Activated CD4-positive, alpha-beta T cell treated with anti-CD3 and anti-CD28 coated beads, Interleukin-2, amount 50 U/mL, for 1 hour (primary cell): ENCODE measurements at places on chromosomes 3 and 15.
A peak's percentile ranks its signal among the peaks of the same experiment; 100 is the strongest.

- no peak for DNase-seq
Measured at GRCh38 chr15:88932271-88932874, 19.2 kb upstream of the MFGE8 start.

GRCh38 chr3:140942221-140943104 lies 827 bp downstream of the SLC25A36 start:
- peak; percentile 28 for DNase-seq

- no peak for DNase-seq
Measured at GRCh38 chr15:100254285-100254684, 87.5 kb downstream of the ADAMTS17 start.

DNA sequence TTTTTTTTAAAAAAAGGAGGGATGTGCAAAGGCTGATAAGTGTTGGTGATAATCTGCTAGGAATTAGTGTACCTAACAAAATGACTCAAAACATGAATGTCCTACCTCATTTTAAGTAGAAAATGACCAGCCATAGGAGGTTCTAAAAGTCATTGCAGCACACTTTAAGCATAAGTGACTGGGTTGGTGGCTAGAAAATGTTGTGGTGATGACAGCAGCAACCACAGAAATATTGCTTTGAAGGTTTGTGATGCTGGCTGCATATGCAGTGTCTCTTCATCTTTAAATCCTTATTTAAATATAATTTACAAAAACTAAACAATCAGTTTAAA lies 55.2 kb downstream of the CMSS1 start:
- no peak for DNase-seq

DNA sequence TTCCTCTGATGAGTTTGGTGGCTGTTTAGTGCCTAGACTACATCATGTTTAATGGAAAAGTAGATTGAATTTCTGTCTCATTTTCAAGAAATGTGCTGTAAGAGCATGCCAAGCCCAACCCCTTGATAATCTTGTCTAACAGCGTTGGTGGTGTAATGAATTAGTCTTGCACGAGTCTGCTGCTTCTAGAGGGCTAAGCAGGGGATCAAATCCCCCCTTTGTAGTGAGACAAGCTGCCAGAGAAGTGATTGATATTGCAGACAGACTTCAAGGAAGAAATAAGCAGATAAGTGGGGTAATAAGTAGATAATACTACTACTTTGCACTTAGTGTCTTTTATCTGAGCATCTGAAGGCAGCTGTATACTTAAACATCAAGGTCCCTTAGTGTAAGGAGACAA lies 141.4 kb downstream of the TP63 start:
- DNase-seq = no peak

- no peak for DNase-seq
Measured at GRCh38 chr15:68821190-68821840, 620 bp upstream of the ANP32A start.

DNA sequence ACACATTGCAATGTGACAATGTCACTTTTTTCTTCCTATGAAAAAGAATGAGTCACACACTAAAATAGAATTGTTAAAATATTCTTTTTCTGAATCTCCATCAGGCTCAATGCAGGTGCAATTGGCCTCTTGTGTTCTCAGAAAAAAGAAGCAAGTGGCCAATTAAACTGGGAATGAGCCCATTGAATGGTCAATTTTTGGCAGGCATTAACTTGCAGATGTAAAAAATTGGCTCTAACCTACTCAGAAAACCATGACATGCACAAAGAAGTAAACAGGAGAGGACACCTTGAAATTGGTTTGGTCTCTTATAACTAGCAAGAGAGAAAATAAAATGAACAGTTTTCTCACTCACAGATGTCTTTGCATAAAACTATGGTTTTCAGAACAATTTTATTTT lies 820.8 kb downstream of the TBL1XR1 start:
- no peak for DNase-seq

DNA sequence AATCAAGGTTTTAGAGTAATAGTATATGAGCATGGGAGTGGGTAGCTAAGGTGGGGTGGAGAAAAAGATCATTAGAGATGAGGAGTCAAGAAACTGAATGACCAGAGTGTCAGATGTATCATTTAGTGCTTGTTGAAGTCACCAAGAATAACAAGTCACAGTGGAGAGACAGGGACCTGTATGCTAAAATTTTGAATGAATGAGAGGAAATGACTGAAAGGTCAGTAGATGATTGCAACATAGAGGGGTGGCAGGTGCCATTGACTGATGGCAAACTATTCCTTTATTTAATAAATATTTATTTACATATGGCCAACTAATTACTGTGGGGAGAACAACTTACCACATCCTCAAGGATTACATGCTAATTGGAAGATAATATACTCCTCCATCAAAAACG lies 75.0 kb upstream of the ANKRD28 start:
- DNase-seq = no peak

GRCh38 chr3:53525765-53526703 lies 31.6 kb downstream of the CACNA1D start:
- no peak for DNase-seq

DNA sequence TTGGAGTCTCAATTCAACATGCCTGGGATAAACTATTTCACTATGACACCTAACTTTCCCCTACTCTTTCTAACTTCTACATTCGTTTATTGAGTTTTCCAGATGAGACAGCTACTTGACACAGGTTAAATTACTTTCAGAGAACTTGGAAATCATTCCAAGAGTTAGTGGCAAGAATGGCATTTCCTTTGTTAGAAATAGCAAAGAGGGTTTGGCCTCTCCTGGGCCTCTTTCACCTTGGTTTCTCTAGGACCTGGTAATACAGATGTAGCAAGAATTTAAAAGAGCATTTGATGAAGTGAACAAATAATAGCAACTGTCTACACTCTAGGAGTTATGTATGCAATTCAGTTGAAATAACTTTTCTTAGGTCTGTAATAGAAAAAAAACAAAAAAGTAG lies 748.9 kb downstream of the MECOM start:
- DNase-seq = no peak

- DNase-seq = no peak
Measured at GRCh38 chr3:47000198-47000815, 20.8 kb downstream of the NBEAL2 start.

GRCh38 chr3:87761341-87761740 lies 297.5 kb downstream of the CGGBP1 start:
- DNase-seq = no peak

DNA sequence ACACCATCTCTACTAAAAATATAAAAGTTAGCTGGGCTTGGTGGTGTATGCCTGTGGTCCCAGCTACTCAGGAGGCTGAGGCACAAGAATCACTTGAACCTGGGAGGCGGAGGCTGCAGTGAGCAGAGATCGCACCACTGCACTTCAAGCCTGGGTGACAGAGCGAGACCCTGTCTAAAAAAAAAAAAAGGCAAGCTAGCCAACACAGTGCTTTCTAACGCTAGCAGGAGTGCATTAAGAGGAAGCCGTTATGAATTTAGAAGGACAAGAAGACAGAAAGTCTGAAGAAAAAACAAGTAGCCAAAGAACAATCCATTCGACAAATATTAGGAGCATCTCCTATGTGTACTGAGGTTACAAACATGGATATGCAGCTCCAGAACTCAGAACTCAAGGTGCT lies 28.6 kb downstream of the BHLHE40 start:
- DNase-seq = no peak

GRCh38 chr3:136819731-136820679 lies 1.1 kb downstream of the SLC35G2 start:
- peak; percentile 8 for DNase-seq

DNA sequence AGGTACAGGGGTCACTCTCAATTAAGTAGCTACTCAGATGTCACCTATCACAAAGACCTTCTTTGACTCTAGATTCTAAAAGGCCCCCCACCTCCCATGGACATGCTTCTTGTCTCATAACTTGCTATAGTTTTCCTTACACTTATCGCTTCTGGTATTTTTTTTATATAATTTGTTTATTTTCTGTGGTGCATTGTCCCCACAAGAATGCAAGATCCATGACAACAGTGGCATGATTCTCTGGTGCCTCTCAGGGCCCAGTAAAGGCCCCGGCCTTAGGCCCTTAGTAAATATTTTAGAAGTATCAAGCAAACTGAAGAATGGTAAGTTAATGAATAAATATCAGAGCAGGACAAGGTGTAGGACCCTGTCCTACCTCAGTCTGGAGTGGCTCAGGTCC lies 248.6 kb downstream of the CBLB start:
- no peak for DNase-seq

GRCh38 chr3:44913868-44914468 lies 39.6 kb downstream of the TGM4 start:
- peak; percentile 65 for DNase-seq

DNA sequence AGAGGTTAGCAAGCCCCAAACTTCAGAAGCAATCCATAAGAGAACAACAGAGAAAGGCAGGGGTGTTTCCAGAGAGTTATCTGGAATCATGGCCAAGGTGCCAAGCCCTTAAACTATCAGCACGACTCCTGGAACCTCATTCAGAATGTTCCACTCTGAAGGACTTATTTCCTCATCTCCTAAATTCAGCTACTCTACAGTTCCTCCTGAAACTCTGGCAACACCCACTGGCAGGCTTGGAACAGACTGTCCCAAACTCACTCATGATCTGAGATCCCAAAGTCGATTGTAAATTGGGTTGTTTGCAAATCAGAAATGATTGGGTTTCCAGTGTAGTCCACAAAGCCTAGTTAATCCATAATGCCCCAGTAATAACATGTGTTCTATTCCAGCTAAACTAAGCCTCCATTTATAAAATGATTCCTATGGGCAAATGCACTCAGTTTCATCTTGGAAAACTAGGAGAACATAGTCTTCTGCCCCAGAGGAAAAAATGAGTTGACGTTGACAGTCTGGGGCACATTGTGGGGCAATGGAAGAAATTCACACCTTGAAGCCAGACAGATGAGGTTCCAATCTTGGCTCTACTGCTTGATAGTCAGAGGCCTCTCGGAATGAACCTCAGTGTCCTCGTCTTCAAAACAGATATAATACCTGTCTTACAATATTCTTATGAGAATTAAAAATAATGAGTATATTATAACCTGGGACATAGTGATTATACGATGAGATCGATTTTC lies 65.9 kb downstream of the SLCO2A1 start:
- DNase-seq = no peak

GRCh38 chr15:77107531-77108355 lies 36.8 kb upstream of the TSPAN3 start:
- DNase-seq = peak; percentile 16

DNA sequence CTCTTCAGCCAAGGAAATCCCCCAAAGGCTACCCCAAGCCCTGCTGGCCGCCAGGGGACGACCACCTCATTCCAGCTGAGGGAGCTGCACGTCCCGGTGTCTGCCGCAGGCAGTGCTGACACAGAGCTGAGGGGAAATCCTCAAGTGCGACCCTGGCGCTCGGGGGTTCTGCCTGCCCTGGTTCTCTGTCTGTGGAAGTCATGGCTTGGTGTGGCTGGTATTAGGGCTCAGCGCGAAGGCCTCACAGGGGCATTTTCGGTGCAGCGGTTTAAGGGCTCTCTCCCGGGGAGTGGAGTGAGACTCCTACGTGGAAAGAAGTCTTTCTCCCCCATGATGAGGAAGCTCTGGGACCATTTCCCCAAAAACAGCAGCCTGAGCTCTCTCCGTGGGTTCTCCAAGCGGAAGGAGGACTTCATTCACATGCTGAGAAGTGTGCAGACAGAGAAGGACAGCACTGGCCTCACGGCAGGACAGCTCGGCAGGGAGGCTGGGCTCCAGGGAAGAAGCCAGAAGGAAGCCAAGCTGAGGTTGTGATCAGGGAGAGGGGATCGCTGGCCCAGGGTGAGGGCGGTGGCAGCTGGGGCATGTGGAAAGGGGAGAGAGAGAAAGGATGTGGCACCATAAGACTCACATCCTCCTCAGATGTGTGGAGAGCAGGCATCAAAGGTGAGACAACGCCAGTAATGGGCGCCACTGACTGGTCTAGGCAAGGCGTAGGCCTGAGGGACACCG lies 48.6 kb downstream of the KLF15 start:
- no peak for DNase-seq

DNA sequence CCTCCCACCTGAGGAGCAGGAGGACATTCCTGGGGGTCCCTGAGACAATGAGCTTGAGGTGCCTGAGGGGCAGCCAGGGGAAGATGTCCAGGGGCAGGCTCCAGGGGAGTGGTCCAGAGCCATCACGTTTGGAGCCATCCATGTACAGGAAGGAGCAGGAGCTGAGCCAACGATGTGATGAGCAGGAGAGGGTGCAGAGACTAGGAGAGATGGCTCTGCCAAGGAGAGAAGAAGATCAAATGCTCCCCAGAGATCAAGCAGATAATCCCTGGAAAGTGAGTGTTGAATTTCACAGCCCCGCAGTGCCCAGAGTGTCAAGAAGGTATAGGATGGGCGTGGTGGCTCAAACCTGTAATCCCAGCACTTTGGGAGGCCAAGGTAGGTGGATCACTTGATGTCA lies 97.8 kb upstream of the HERC1 start:
- DNase-seq = no peak

GRCh38 chr3:42144209-42144608 lies 53.1 kb downstream of the TRAK1 start:
- DNase-seq = no peak

DNA sequence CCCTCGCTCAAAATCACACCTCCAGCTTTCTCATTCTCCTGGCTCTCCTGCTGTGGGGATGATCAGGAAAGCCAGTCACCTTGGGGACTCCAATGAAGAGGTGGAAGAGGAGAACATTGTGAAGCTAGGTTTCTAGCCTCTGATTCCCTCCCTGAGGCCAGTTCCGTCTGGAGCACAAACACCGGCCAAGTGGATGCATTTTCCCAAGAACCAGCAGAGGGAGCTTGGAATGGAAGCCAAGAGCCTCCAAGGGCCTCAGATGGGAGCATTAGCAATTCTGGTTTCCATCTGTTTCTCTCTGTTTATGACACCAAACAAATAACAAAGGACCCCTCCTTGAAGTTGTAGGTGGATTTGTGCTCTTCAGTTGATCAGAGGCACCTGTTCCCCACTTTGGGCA lies 40.6 kb upstream of the NMNAT3 start:
- no peak for DNase-seq

- DNase-seq = no peak
Measured at GRCh38 chr15:98746375-98747155, 98.2 kb downstream of the IGF1R start.

DNA sequence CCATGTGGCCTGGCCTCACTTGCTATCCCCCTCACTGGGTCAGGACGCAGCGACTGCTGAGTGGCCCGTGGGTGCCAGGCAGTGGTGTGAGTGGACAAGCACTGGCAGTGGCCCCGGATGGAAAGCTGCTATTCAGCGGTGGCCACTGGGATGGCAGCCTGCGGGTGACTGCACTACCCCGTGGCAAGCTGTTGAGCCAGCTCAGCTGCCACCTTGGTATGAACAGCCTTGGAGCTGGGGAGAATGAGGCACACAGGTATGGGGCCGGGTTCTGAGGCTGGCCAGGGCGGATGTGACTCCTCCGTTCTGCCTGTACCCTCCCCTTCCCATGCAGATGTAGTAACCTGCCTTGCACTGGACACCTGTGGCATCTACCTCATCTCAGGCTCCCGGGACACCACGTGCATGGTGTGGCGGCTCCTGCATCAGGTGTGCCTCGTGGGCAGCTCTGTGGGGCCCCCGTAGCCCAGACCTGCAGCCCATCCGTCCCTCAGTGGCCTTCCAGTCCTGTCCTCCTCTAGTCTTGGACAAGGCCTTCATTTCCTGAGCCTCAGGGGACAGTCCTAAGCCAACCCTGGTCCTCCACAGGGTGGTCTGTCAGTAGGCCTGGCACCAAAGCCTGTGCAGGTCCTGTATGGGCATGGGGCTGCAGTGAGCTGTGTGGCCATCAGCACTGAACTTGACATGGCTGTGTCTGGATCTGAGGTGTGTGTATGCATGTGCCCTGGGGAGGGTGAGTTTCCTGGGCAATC lies 28.2 kb downstream of the NBEAL2 start:
- no peak for DNase-seq

- DNase-seq = no peak
Measured at GRCh38 chr15:40785164-40785563, 15.4 kb downstream of the C15orf62 start.
